ENCODE measurements at places on chromosomes 11 and 22.
A peak's percentile ranks its signal among the peaks of the same experiment; 100 is the strongest.

- DNase-seq: peak; percentile 65
Measured at GRCh38 chr11:46315033-46315738, 32.1 kb upstream of the DGKZ start.

DNA sequence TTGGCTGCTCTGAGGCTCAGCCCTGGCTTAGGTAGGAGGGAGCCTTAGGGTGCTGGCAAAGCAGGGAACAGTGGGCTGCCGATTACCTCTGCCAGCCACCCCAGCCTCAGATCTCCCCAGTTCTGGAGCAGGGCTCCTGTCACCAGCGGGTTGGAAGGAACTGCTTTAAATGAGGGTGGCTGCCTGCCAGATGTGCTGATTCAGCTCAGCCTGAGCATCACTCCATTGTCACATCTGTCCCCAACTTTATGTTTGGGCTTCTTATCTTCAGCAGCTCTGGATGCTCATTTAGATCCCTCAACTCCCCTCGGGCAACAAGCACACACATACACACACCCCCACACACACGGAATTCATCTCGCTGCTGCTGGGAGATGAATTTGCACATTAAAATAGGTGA lies 16.9 kb upstream of the ANKK1 start:
- no peak for DNase-seq

- DNase-seq: no peak
Measured at GRCh38 chr11:115145324-115145723, 358.9 kb downstream of the CADM1 start.

- no peak for DNase-seq
Measured at GRCh38 chr11:126304457-126305075, 706 bp downstream of the DCPS start.

GRCh38 chr11:47130543-47130942 lies 46.1 kb downstream of the ARFGAP2 start:
- DNase-seq: no peak

DNA sequence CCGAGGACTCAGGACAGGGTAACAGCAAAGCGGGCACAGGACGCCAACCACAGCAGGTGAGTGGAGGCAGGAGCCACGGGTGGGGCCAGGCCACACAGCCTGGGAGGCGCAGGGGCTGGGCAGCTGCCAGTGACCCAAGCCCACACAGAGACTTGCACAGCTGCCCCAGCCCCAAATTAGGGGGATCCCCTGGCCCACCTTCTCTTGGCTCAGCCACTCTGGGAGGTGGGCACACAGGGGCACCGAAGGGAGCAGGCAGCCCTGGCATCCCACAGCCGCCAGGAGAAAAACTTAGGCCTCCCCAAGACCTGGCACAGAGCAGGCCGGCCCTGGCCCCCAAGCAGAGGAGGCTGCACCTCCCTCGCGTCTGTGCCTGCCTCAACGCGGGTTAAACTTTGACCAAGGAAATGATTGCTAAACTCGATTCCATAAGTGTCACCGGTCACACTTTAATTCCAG lies at the start of gene SLC22A12:
Gene SLC22A12 (plus strand): TSS at position 458 of the 459 bp plus-strand sequence. CDS start 337 bp downstream, outside the sequence.
- no peak for DNase-seq

DNA sequence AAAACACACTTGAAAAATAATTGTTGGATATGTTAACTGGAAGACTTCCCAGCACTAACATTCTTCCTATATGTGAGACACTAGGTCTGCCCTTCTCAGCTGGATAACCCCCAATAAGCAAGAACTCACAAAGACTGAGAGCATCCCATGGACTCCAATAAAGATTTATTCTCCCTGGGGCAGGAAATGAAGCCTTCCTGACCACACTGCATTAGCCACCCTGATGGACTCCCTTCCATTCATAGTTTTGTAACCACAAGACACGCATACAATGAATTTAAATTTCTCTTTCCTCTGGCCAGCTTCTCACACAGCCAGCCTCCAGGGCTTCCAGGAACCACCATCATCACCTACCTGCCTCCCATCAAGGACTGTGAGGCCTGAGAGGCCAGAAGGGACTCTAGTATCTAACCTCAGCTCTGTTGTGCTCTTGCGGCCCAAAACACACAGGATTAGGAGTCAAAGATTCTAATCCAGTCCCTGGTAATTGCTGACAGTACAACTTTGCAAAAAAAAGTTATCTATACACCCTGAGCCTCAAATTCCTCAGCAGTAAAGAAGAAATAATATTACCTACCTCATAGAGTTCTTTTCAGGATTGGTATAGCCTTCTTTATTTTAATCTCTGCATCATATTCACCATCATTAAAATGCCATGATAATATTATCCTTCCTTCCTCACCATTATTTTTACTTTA lies 45.6 kb upstream of the GDPD4 start:
- DNase-seq: no peak

- DNase-seq: peak; percentile 75
Measured at GRCh38 chr22:35349704-35350538, 31.0 kb upstream of the HMOX1 start.

DNA sequence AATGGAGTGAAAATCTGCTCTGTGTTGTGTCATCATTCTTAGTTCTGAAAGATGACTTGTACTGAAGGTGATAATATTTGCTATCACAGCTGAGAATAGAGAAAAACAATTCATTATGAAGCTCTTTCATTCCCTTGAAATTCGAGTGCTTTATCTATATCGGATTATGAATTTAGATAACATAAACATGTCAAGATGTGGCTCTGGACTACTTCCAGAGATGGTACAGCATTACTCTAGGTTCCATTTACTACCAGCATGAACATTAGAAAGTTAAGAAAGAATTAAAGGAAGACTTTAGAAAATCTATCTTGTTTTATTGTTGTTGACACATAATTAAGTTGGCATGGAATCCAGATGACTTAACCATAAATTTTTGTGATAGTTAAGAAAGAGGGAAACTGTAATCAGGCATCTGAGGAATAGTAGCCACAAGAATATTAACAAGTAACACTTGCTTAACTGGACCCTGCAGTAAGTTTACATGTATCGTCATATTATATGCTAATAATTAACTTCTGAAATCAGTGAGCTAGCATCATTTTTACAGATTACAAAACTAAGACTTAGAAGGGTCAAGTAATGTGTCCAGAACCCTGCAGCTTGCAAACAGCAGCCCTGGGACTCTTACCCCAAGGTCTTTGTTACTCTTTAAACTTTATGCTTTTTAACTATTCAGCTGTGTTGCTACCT lies 182.6 kb downstream of the DDX10 start:
- no peak for DNase-seq

Data from ovary (tissue), 10 donors.